Glutamatergic neuron (in vitro differentiated cells): ENCODE measurements at places on chromosomes 4 and X.

DNA sequence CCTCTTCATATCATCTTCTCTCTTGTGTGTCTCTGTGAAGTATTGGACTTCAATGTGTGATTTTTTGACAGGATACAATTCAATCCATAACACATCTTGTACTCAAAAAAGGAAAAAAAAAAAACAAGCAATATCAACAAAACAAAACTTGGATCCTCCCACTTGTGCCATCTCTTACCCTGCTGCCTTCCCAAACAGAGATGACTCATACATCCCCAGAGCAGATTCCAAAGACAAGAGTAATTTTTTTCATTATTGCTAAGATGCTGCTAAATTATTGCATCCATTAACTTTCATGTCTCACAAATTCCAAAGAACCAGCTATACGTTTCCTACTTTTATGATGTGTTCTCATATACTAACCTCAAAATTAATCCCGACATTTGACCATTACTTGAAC is 479.2 kb downstream of the GBA3 start:
- no peak for DNase-seq

GRCh38 chrX:96372313-96373046 is 312.2 kb upstream of the DIAPH2 start:
- DNase-seq, result no peak

- DNase-seq, result no peak
Observed at GRCh38 chr4:128285085-128285997, 2.3 kb downstream of the PGRMC2 start.

- DNase-seq, result no peak
Observed at GRCh38 chr4:165111906-165112367, 723 bp downstream of the TMEM192 start.

DNA sequence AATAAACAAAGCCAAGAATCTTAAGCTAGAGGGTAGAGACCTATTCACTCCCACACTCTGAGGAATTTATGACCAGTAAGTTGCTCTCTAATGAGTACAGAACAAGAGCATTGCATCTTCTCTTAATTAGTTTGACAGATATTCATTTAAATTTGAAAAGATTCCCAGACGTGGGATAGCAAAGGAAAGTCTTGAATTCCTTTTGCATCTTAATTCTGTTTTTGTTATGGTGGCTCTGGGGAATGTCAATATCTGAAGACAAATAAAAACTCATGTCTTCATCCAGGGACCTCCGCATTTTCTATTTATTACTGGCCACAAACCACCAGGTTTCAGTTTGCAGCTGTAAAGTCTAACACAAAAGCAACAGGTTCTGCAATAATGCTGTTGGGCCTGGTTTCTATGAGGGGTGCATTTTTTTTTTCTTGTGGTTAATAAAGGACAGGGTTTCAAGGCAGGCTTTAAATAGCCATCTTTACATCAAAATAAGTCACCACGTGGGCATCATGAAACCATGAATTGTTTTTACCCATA is 172.3 kb downstream of the SHROOM3 start:
- no peak for DNase-seq

DNA sequence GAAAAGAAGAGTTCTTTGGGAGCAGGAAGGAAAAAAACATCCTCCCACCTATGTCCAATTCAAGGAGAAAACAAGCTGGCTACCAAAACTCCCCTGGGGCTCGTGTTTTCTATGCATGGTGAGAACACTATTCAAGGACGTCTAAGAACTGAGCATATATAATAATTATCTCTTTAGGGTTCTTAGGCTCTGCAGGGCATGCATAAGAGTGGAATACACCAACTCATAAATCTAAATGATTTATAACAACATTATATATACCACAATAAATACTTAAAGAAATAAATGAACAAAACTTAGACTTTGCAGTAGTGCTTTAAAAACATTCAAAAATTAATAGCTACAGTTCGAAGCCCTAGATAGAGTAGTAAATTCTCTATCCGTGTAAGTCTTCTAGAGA is 19.5 kb upstream of the TMEM154 start:
- DNase-seq, result no peak

DNA sequence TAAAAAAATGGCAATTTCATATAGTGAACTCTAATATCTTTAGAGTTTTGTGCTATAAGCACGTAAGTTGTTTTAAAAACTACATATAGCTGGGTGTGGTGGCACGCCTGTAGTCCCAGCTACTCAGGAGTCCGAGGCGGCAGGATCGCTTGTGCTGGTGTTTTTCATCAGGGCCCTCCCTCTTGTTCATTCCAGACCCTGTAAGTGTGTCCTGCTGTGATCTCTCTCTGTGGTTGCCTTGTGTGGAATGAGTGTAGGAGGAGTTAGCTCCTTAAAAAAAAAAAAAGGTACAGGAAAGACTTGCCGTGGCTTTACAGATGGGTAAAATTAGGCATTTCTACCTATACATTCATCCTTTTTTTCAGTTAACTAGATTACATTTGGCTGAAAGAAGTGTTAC is 35.4 kb downstream of the RBBP7 start:
- DNase-seq, result no peak
